Smooth muscle cell of the umbilical artery (primary cell): ENCODE measurements at places on chromosomes 6 and 20. TPM values are rescaled to one million over a fixed set of nuclear protein-coding genes. Genes with fewer than 3 reads are reported as not detected.

Gene SCRT2
- total RNA-seq = not detected in 2 replicates

Gene LRRN4
- 0.14 TPM in 1 of 2 replicates, not detected in the other for total RNA-seq

Gene LAMA2
- 14.1 and 81.4 TPM in 2 replicates for total RNA-seq

Gene NTSR1
- under 0.01 and 1.9 TPM in 2 replicates for total RNA-seq

Gene TDRD6
- total RNA-seq = under 0.01 and 0.05 TPM in 2 replicates

Gene EDN1
- total RNA-seq = 1.8 and 2.8 TPM in 2 replicates

Gene VIP
- total RNA-seq = not detected in 2 replicates

Gene C20orf141
- total RNA-seq = not detected in 2 replicates

Gene ESR1
- under 0.01 and 0.05 TPM in 2 replicates for total RNA-seq

Gene ZNF322
- 14.9 and 19.9 TPM in 2 replicates for total RNA-seq

Gene SMPD2
- 5.6 and 10.7 TPM in 2 replicates for total RNA-seq

Gene PCNA
- total RNA-seq = 77.8 and 127 TPM in 2 replicates

Gene GINS1
- 1.5 and 5.4 TPM in 2 replicates for total RNA-seq

Gene CALHM6
- total RNA-seq = 0.42 and 2.1 TPM in 2 replicates

Gene FOXP4
- 3.0 and 7.2 TPM in 2 replicates for total RNA-seq

Gene LIN28B
- total RNA-seq = 0.05 TPM in 1 of 2 replicates, not detected in the other

Gene MUC21
- total RNA-seq = not detected in 2 replicates

Gene HLA-B
- total RNA-seq = 405 and 426 TPM in 2 replicates

Gene IRF4
- not detected in 2 replicates for total RNA-seq

Gene TRIM31
- total RNA-seq = not detected in 2 replicates

Gene SGK2
- under 0.01 and 0.74 TPM in 2 replicates for total RNA-seq

Gene SDC4
- total RNA-seq = 138 and 172 TPM in 2 replicates

Gene SLC12A5
- 0.30 and 1.3 TPM in 2 replicates for total RNA-seq

Gene MOG
- total RNA-seq = not detected in 2 replicates

Gene FOXA2
- not detected in 2 replicates for total RNA-seq

Gene SOX12
- total RNA-seq = 4.8 and 8.9 TPM in 2 replicates

Gene SLC4A11
- 1.2 and 1.9 TPM in 2 replicates for total RNA-seq

Gene HLA-DPA1
- total RNA-seq = 0.30 TPM in 1 of 2 replicates, not detected in the other

Gene NOTCH4
- 0.42 and 1.5 TPM in 2 replicates for total RNA-seq

Gene UNC5CL
- total RNA-seq = under 0.01 TPM in 1 of 2 replicates, not detected in the other

Gene MYL9
- total RNA-seq = 31.2 and 35.2 TPM in 2 replicates

Gene EFCAB8
- under 0.01 and 0.97 TPM in 2 replicates for total RNA-seq

Gene ENPP4
- 0.74 and 0.89 TPM in 2 replicates for total RNA-seq

Gene GRM1
- total RNA-seq = not detected in 2 replicates

Gene CAGE1
- under 0.01 TPM in 1 of 2 replicates, not detected in the other for total RNA-seq

Gene TNNC2
- total RNA-seq = not detected in 2 replicates

Gene ULBP1
- under 0.01 and 0.09 TPM in 2 replicates for total RNA-seq

Gene EPHA7
- total RNA-seq = under 0.01 and 1.1 TPM in 2 replicates

Gene CTAGE9
- not detected in 2 replicates for total RNA-seq

Gene VNN1
- total RNA-seq = not detected in 2 replicates

Gene EXOC2
- 39.8 and 52.7 TPM in 2 replicates for total RNA-seq

Gene BEND3
- 1.2 and 5.5 TPM in 2 replicates for total RNA-seq

Gene GPR6
- total RNA-seq = not detected in 2 replicates

Gene RGS17
- total RNA-seq = 9.5 and 11.3 TPM in 2 replicates

Gene EPPIN
- total RNA-seq = not detected in 2 replicates

Gene GSTA3
- not detected in 2 replicates for total RNA-seq

Gene C6orf132
- total RNA-seq = 1.5 and 2.5 TPM in 2 replicates

Gene OPRL1
- total RNA-seq = 3.0 TPM in 2 replicates

Gene SDHAF4
- 3.9 and 5.2 TPM in 2 replicates for total RNA-seq

Gene OR2J3
- not detected in 2 replicates for total RNA-seq
